ENCODE measurements at places on chromosomes 7 and 10.

DNA sequence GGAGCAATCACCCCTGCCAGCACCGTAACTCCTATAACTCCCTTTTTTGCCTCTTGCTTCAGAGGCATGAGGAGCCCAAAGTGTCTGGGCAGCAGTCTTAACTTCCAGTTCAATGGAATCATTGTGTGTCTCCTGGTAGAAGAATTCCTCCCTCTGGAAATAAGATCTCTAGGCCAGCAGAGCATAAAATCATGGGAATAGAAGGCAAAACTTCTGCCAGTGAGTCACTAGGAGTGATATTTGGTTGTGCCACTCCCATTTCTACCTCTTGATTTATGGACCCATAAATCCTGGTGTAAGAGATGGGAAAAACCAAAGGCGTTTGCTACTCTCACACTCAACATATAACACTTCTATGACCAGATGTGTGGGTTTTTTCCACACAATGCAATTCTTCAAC lies 104.9 kb upstream of the FAM180A start:
- DNase-seq = no peak

DNA sequence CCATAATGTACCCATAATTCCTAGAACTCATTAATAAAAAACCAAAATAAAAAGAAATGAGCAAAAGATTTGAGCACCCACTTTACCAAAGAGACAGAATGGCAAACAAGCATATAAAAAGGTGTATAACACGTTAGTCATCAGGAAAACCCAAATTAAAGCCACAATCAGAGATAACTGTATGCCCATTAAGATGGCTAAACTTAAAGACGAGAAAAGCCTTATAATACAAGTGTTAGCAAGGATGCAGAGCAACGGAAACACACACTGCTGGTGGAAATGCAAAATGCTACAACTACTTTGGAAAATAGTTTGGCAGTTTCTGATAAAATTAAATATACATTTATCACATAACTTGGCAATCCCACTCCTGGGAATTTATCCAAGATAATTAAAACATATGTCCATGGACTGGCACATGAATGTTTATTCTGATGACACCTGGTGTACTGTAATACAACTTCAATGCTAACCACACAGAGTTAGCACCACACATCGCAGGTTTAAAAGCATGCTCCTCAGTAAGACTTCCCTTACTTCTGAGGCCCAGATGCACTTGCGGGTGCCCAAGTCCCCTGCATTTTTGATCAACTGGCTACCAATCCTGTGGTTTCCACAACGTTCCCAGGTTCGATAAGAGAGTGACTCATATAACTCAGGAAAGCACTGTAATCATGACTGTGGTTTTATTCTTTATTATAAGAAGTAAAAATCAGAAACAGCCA lies 158.6 kb downstream of the SNX13 start:
- DNase-seq = no peak

DNA sequence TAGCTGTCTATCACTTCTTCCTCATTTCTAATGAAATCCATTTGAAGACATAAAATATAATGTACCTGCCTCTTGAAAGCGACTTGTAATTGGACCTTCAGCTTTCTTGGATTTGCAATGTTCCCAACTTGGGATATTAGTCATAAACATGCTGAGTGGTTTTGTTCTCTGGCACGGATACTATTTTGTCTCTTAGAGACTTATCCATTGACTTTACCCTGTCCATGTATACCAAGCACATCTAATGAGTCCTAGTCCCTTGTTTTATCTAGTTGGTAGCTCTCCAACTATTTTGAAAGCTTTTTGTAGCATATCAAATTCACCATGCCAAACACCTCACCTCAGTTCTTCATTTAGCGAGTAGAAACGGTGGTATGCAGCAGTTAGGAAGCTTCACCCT lies 18.9 kb downstream of the PLEKHS1 start:
- DNase-seq = no peak

- DNase-seq = no peak
Observed at GRCh38 chr10:15461353-15462108, 90.4 kb upstream of the FAM171A1 start.

DNA sequence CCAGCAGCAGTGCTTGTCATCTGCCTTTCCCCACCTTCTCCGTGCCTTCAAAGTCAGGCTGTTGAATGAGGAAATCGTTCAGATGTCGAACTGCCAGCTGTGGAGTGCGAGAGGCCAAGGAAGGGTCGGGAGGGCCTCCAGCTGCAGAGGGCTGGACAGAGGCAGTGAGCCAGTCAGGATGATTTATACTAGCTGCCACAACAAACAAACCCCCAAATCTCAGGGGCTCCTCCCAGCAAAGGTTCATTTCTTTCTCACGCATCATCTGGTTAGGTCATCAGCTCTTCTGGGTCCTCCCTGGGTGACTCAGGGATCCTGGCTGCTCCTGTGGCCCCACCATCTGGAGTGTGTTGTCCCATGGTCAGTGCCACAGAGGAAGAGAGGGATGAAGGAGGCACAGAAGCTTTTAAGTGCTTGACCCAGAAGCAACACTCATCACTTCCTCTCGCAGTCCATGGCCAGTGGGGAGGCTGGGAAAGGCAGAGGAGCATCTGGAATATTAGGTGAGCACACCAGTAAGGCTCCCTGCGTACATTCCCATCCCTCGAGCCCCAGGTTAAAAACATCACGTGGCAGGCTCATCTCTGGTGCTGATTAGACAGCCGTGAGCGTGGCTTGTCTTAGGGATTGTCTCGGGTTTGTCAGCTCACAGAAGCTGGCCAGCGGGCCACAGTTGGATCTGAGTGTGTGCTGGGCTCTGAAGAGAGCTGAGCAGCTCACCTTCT lies 140.7 kb downstream of the RGS10 start:
- no peak for DNase-seq

GRCh38 chr7:21962677-21963076 lies 17.0 kb upstream of the CDCA7L start:
- no peak for DNase-seq

DNA sequence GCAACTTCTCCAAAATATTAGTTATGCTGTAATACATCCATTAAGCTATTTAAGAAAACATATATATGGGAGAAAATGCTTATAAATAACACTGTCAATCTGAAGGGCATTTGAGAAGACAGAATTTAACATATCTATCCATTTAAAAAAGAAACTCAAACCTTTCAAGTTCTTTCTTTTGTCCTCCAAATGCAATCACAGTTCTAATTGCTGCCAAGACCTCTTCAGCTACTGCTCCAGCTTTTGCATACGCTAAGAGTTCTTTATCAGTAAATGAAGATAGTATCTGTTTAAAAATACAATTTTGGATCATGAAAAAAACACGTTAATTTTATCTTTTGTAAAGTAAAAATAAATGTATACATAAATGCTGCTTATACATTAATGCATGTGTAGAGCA lies 39.6 kb downstream of the ABCB1 start:
- DNase-seq = no peak

DNA sequence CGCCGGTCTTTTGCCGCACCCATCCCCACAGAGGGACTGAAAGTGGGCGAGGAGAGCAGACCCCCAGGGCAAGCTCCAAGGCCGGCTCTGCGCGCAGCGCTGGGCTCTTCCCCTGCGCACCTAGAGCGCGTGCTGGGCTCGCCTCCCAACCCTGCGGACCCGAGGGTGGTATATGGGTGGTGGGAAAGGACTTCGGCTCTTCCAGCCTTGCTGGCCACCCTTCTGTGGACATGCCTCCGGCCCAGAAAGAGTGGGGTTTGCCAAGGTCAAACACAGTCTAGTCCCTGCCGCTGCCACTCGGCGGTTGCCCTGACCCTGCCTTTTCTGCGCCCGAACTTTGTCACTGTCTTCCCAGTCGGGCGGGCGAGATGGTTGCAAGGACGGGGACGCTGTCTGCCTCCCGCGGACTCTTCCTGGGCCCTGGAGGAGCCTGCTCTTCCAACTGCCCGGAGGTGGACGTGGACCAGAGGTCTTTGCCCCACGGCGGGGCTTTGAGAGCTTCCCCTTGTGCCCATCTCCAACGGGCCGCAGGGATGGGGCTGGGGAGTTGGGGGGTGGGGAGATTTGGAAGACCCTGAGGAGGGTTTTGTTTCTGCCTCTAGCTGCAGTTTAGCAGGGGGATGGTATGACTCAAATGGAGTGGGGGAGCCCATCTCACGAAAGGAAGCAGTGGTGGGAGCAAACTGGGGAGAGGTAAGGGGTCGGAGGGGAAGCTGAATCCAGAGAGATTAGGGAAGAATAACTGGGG lies 1.5 kb downstream of the ADCY1 start:
- no peak for DNase-seq

GRCh38 chr10:17210361-17210760 lies 8.9 kb upstream of the TRDMT1 start:
- DNase-seq = no peak

DNA sequence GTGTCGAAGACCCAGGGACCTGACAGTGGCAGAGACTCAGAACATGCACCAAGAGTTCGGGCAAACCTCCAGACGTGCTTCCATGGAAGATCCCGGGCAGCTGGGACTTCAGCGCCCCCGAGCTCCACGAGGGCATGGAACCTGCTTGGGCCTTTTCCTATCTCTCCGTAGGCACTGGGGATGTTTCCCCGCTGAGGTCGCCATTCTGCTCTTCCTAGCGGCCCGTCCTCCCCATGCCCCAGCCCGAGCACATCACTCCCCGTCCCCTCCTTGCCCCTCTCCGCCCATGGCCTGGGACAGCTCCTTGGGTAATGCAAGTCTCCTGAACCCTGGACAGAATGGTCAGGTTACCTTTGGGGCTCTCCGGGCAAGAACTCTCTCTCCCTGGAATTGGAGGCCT lies 32.3 kb upstream of the SHH start:
- DNase-seq = no peak

DNA sequence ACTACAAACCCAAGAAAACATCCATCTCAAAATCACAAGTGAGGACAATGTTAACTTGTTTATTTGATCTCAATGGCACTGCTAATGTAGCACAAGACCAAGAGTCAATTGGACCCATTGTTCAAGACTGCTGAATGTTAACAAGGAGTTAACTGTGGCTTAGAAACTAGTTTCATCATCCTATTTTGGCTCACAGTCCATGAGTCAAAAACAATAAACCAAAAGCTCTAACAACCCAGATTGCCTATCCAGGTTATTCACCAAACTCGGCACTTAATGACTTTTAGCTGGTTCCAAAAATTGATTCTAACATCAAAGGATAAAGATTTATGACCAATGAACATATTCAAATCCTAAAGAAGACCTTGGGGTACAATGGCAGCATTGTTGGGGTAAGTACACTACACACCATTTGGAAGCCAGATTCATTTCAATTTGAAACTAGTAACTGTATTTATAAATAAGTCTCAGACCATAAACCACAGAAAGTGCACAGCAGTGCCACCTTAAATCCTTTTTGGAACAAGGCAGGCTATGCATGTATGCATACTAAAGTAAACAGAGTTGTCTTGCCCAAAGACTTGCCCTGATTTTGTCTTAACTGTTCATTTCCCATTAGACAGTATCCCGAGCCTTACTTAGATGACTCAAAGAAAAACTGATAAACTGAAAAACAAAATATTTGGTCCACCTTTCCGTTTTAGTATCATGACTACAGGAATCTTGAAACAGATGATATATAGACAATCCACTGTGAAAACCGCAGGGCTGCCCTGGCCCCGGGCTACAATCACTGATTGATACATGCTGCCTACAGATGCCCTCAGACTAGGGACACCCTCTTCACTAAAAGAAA lies 84.5 kb downstream of the SRPK2 start:
- no peak for DNase-seq
